ENCODE measurements at places on chromosomes 4 and X.

DNA sequence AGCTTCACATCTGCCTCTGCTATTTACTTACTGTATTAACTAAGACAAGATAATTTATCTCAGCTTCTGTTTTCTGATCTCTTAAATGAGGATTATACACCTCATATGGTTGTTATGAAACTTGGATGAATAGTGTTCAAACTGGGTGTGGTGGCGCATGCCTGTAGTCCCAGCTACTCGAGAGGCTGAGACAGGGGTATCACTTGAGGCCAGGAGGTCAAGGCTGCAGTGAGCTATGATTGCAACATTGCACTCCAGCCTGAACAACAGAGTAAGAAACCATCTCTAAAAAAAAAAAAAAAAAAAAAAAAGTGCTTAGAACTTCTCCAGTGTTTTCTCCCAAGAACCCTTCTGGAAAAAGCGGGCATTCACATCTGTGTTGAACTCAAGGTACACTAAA is 19.8 kb upstream of the KLF3 start:
- no peak for DNase-seq

- no peak for DNase-seq
Measured at GRCh38 chr4:183154701-183155391, 55.8 kb downstream of the WWC2 start.

GRCh38 chr4:158934996-158935669 is 166.3 kb downstream of the FNIP2 start:
- DNase-seq, result no peak

DNA sequence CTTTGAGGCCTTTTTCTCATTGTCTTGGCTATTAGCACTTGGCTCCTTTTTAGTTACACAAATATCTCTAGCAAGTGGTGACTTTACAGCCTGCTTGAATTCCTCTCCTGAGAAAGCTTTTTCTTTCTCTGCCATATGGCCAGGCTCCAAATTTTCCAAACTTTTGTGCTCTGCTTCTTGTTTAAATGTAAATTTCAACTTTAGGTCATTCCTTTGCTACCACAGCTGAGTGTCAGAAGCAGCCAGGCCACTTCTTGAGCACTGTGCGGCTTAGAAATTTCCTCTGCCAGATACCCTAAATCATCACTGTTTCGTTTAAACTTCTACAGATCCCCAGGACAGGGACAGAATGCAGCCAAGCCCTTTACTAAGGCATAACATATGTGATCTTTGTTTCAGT is 222.4 kb downstream of the FBXO8 start:
- no peak for DNase-seq

- no peak for DNase-seq
Measured at GRCh38 chrX:82362550-82362949, 1145.5 kb upstream of the POU3F4 start.

DNA sequence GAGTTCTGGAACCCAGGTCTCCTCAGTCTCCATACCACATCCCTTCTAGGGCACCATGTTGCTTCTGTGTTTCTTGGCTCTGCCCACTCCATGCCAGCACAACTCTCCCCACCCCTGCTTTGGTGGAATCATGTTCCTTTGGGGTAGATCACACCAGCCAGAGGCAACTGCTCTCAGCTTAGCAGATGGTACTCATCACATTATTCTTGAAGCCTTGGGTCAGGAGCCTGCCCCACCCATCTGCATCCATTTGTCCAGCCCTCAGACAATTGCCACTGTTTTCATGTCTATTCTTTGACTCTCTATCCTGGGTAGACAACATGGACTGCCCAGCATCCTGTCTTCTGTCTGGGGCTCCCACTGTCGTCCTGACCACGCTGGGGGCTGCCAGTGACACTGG is 147.6 kb downstream of the PTTG2 start:
- no peak for DNase-seq

DNA sequence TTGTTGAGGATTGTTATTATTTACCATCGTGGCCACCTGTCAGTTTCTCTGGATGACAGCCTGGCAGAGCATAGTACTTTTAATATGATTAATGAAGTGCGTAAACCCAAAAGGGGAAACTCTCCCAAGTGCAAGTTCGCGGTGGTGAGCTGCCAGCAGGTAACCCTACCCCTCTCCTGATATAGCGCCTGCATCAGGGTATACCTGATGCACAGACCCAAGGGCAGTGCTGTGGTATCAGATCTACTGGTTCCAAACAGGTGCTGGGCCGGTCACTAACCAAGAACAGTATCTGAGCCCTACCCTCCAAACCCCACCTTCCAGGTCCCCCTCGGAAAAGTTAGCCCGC is 1.6 kb downstream of the RNF150 start:
- DNase-seq, result no peak

- DNase-seq, result no peak
Measured at GRCh38 chr4:26468283-26468949, 21.9 kb downstream of the CCKAR start.

GRCh38 chr4:34720571-34720970 is 1523.7 kb downstream of the ARAP2 start:
- no peak for DNase-seq

- no peak for DNase-seq
Measured at GRCh38 chr4:109739547-109739946, 9.7 kb upstream of the PLA2G12A start.

DNA sequence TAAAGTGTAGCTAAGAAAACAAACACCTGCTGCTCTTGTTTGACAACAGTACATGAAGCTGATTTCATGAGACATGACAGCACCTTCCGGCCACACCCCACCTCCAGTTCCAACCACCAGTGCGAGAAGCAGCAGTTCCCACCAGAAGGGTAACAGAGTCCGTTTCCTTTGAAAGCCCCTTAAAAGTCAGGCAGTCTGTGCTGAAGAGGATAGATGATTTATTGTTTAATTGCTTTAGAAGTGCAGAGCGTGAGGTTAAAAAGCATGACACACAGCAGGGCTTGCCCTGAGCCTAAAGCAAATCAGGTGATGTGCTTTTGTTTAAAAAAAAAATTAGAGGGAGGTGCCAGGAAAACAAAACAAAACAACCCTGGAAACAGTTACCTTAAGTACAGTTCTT is 82.6 kb downstream of the HADH start:
- DNase-seq, result peak; percentile 30

DNA sequence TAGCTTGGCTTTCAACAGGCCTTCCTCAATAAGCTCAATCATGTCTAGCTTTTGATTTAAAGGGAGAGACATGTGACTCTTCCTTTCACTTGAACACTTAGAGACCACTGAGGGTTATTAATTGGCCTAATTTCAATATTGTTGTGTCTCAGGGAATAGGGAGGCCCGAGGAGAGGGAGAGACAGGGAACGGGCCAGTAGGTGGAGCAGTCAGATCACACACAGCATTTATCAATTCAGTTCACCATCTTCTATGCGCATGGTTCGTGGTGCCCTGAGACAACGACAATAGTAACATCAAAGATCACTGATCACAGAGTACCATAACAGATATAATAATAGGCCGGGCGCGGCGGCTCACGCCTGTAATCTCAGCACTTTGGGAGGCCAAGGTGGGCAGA is 17.8 kb downstream of the ZNF81 start:
- DNase-seq, result no peak

DNA sequence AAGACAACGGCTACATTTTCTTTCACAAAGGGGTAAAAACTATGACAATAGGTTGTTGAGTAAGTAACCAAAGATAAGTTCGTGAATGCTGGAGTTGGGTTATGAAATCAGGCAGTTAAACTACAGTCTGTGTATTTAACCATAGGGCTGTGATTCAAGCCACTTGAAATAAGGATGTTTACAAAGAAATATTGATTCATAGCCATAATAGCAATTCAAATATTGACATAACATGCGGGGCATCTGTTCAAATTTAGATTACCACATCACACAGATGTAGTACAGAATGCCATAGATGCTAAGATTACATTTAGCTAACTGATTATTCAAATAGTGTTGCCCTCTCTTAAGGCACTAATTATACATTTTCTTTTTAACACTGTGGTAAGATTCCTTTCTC is 364.1 kb downstream of the FSTL5 start:
- no peak for DNase-seq

DNA sequence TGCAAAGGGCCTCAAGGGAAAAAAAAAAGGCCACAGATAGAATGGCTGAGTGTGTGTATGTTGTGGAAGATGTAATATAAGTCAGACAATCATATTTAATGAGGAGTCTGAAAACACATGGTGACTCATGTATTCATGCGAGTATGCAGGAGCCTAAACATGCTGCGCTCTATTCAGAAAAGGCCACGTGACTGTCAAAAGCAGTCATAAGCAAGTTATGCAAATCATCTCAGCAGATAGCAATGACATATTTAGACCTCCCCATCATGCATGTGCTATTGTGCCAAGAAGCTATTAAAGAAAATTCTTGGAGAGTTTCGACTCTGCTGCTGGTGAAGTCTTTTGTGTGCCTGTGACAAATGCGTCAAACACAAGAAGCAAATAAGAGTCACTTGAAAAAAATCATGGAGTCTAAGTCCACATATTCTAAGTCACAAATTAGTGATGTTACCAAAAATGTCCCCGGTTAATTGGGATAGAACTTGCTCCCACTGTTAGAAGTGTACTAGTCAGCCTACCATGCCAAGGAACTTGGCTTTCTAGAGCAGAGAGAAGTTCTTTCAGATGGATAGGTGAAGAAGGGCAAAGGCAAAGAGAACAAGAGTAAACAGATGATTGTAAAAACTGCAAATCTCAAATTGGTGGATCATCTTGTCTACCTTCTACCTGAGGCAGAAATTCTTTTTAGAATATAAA is 5.0 kb downstream of the LNX1 start:
- no peak for DNase-seq

DNA sequence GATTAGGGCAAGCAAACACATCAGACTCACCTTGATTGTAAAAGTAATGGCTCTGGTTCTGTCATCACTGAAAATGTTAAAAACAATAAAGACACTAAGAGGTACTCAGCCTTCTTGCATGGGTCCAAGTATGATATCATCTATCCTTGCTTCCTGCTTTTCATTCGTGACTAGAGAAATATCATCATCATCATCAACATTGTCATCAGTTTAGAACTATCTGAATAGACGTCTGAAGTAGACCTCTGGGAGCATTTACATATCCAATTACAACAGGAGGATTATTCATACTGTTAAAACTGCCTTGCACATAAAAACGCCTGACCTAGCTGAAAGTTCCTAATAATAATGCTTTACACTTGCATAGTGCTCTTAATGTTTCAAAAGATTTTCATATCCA is 9.8 kb upstream of the FRAS1 start:
- DNase-seq, result no peak

- DNase-seq, result no peak
Measured at GRCh38 chr4:40825014-40825838, 75.5 kb downstream of the NSUN7 start.

GRCh38 chrX:68568136-68568535 is 69.3 kb downstream of the YIPF6 start:
- DNase-seq, result no peak

GRCh38 chr4:132709056-132709455 is 440.0 kb upstream of the PCDH10 start:
- DNase-seq, result no peak

DNA sequence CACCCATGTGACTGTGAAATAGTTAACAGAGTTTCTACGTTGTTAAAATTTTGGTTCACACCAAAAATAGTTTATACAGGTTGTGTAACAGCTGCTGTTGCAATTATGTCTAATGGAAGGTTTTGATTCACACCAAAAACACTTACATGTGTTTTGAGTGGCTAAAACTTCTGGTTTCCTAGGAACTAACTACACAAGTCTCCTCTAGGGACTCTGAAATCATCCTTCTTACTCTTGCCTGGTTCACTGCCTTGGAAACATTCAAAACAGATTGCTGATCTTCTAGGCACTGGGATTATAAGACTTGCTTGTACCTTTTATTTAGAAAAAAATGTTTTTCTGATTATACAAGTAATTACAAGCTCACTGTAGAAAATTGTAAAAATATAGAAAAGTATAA is 14.9 kb upstream of the MORC4 start:
- no peak for DNase-seq

DNA sequence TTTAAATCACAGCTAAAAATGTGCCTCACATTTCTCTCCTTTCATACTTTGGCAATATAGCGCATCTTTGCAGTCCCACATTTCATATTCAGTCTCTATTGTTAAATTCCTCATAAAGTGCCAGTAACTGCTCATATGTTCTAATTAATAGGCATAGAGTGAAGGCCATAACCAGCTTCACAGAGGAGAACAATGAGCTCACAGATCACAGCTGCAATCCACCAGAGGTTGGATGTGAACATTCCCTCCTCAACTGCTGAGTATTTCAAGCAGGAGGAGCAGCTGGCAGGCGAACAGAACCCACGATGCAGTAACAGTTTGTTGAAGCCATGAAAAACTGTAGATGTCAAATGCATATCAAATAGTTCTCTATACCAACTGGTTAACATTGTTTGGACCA is 2088.7 kb upstream of the AGA start:
- no peak for DNase-seq

GRCh38 chr4:178080312-178080711 is 638.1 kb upstream of the AGA start:
- DNase-seq, result no peak

GRCh38 chr4:8700531-8700930 is 108.0 kb downstream of the CPZ start:
- no peak for DNase-seq

- no peak for DNase-seq
Measured at GRCh38 chr4:174494726-174495125, 27.6 kb downstream of the HPGD start.

DNA sequence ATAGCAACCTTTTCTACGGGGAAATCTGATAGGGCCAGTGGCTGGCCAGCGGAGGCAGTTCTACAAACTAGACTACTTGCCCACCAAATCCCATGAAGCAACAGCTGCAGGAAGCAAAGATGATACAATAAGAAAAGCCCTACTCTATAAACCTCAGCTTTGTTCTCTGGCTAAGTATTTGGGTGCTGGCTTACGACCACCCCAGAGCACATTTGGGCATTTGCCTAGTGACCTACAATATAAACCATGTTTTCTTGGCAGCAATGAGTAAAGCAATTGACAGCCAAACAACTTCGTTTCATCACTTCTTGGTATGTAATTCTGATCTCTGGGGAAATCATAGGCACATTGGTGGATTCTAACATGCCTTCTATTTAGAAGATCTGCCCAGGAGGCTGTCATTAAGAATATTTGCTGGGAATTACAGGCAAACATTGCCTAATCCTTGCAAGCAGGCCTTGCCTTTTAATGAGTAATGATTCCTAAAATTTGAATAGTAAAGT is 7.5 kb upstream of the LHFPL1 start:
- DNase-seq, result no peak

- no peak for DNase-seq
Measured at GRCh38 chr4:36020351-36020750, 224.0 kb downstream of the ARAP2 start.

- no peak for DNase-seq
Measured at GRCh38 chr4:10135260-10135659, 18.7 kb upstream of the WDR1 start.

GRCh38 chr4:184548316-184548647 is 73.9 kb upstream of the IRF2 start:
- no peak for DNase-seq

- no peak for DNase-seq
Measured at GRCh38 chr4:99690990-99691389, 33.4 kb upstream of the C4orf54 start.

DNA sequence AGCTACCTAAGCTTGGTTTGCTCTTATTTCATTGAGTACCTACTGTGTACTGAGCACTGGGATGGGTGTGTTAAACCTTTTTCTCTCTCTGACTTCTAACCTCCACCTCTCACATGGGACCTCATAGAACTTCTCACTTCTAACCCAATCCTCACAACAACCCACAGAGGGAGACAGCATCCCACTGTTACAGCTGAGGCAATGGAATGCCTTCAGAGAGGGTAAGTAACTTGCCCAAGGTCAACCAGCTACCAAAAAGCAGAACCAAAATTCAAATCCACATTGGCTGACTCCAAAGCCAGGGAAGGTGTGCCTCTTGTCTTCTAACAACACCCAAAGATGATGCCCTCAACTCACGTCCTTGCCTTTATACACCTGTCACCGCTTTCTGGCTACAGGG is 5.4 kb downstream of the SEL1L3 start:
- DNase-seq, result no peak
